Substantia nigra (tissue), 51 donors: ENCODE measurements at places on chromosomes 5 and 9.

DNA sequence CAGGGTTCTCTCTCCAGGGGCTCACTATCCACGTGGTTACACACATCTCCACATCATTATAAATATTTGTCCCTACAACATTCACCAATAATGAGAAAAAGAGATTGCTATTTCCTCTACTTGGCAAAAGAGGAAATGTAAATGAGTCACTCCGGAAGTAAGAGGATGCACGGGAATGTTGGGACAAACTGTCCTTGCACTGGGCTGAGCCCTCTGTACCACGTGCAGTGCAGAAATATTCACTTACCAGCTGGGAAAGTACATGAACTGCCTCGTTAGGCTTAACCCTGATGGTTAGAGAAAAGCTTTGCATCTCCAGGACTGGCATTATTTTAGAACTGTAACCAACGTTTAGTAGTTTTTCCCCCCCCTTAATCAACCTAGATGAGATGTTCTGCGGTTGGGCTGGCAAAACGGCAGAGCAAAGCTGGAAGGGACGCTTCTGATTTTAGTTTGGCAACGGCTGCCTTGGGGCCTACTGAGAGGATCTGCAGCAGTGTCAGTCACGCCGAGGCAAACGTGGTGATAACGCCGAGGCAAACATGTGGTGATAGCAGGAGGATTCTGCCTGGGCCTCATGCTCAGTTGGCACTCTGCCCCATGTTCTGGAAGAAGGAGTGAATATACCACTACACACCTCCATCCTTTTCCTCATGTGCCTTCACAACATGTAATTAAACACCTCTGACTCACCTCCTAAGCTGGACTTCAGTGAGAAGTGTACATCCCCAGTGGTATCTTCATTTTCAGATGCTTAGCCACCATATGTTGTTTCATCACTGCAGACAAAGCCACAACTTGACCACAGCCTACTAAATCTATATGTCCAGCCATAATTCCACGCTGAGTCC, 661.4 kb upstream of the KLF4 start:
- no peak for DNase-seq

- no peak for DNase-seq
These were observed 26.3 kb upstream of the GABRP start for GRCh38 chr5:170757182-170757601.

GRCh38 chr9:15155826-15156225, 151.2 kb downstream of the TTC39B start:
- DNase-seq = no peak

DNA sequence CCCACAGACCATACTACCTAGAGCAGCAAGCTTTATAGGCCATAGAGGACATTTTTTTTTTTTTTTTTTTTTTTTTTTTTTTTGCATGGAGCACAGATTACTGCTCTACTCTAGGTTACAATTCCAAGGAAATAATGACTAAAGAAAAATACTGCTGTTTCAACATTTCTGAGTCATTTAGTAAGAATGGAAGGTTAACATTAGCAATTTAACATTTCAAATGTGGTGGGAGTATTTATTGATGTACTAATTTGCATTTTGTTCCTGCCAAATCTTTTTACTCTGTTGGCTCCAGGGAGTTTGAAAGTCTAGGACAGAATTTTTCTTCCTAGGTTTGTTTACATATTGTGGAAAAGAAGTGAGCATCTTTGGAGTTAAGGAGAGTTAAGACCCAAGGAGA, 142.1 kb upstream of the CCDC152 start:
- no peak for DNase-seq

DNA sequence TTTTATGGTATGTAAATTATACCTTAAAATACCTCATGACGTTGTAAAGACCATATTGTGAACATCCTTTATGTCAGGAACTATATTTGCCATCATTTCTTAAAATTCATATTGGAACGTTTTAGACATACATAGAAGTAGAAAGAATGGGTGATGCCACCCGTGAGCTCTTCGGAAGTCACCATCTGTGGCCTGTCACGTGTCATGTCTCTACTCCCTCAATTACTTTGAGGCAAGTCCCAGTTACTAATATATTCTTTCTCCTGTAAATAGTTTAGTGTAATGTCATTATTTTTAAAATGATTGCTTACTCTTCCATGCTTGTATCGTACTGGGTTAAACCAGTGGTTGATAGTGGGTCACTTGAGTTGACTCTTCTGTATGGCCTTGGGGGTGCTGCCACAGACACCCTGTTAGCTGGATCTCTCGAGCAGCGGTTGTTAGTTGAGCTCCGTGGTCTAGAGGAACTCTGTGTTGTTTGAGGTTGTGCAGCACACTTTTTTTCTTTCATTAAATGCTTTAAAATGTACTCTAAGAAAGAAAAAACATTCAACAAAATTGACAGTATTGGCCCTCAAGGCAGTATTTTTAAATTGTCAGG, 66.2 kb downstream of the TRIO start:
- DNase-seq = no peak
